Uterus (tissue), 4 donors: ENCODE measurements at places on chromosomes 4 and X. TPM values are rescaled to one million over a fixed set of nuclear protein-coding genes. Genes with fewer than 3 reads are reported as not detected.

DNA sequence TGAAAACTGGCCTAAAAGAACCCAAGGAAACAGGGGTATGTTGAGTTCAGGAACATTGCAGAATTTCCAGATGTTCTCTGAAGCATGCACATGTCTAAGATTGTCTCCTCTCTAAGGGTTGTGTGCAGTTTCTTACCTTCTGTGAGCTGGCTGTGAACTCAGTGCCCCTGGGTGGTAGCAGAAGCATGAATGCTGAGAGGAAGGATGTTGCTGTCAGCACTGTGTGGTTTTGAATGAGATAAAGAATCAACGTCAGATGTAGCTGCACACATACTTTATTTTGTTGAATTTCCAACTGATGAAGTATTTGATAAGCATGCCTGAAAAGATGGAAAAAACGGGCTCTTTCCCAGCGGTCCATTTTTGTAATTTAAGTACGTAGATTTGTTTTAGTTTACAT is 23.8 kb upstream of the CD38 start:
- no peak overlapping the region for H3K4me3 ChIP-seq
- no peak overlapping the region for H3K27ac ChIP-seq
- no peaks in the 10 kb centered on the region for H3K27me3 ChIP-seq
- H3K36me3 ChIP-seq = no peaks in the 10 kb centered on the region
- no peak for DNase-seq
- no peaks in the 10 kb centered on the region for H3K4me1 ChIP-seq

- no peak for DNase-seq
- H3K4me1 ChIP-seq = no peaks in the 10 kb centered on the region
- no peak overlapping the region for H3K27ac ChIP-seq
- H3K36me3 ChIP-seq = no peaks in the 10 kb centered on the region
These were observed 141.4 kb downstream of the PPP3CA start for GRCh38 chr4:101205916-101206315.

DNA sequence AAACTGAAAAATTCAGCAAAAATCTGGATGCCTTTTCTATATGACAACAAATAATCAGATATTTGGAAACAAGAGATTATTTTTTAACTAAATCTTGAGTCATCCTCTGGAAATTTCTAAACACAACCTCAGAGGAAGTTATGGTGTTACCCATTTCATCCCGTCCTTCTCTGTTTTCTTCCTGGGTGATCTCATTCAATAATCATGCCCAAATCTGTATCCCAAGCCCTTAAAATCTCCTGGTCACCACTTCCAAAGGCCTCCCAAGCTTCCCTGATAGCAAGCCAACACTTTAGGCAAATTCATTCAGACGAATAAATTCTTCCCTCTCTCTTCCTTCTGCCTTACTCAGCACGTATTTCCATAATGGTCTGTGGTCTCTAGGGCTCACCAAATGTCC is 9.7 kb upstream of the SORCS2 start:
- H3K27ac ChIP-seq = no peak overlapping the region
- no peaks in the 10 kb centered on the region for H3K27me3 ChIP-seq
- H3K4me3 ChIP-seq = no peak overlapping the region
- no peaks in the 10 kb centered on the region for H3K4me1 ChIP-seq
- DNase-seq = no peak

GRCh38 chrX:82087699-82088098 is 885.8 kb downstream of the SH3BGRL start:
- H3K4me1 ChIP-seq = no peaks in the 10 kb centered on the region
- H3K27me3 ChIP-seq = peaks cover 3% of the 10 kb centered on the region
- H3K4me3 ChIP-seq = no peak overlapping the region
- no peaks in the 10 kb centered on the region for H3K36me3 ChIP-seq
- no peak for DNase-seq

- H3K27me3 ChIP-seq = no peaks in the 10 kb centered on the region
- no peak overlapping the region for H3K4me3 ChIP-seq
- H3K27ac ChIP-seq = no peak overlapping the region
- DNase-seq = no peak
These were observed 784.3 kb downstream of the ADGRL3 start for GRCh38 chr4:61984260-61984909.

DNA sequence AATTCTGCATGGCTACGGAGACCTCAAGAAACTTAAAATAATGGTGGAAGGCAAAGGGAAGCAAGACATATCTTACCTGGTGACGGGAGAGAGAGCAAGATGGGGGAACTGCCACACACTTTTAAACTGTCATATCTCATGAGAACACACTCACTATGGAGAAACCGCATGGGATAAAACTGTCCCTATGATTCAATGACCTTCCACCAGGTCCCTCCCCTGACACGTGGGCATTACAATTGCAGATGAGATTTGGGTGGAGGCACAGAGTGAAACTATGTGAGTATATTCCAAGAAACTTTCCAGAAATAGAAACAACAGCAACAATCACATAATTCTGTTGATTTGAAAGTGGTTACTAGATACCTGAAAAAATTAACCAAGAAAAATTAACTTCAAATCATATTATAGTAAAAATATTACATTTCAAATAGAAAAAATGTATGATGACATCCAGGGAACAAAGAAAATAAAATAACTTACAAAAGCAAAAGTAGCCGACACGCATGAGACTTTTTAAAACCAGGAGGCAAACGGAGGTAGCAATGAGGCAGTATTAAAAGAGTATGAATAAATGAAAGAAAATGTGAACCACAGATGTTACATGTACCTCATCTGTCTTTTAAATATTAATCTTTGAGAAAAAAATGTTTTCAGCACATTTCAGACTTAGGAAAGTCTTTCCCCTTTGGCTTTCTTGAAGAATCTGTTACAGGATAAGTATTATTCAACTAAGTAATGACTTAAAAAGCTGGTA is 879.5 kb downstream of the TECRL start:
- H3K4me3 ChIP-seq = no peak overlapping the region
- H3K36me3 ChIP-seq = no peaks in the 10 kb centered on the region
- no peaks in the 10 kb centered on the region for H3K27me3 ChIP-seq

DNA sequence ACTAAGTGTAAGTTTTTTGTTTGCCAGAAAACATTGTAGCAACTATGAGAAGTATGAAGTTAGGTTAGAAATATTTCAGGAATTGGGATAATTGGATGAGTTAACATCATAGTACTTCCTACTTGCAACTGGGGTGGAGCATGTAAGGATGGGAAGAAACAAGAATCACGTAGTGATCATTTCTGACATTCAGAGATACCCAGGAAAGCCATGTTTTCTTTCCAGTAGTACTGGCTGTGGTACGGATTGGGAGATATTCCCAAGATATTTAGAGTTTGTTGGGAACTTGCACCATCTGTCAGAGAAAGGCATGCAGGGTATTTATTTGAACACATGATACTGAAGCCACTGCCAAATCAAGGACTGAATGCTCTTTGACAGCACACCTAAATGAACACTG is 87.6 kb upstream of the SLC4A4 start:
- H3K27me3 ChIP-seq = no peaks in the 10 kb centered on the region
- no peaks in the 10 kb centered on the region for H3K4me1 ChIP-seq
- H3K27ac ChIP-seq = no peak overlapping the region
- no peaks in the 10 kb centered on the region for H3K36me3 ChIP-seq
- no peak for DNase-seq
- no peak overlapping the region for H3K4me3 ChIP-seq

DNA sequence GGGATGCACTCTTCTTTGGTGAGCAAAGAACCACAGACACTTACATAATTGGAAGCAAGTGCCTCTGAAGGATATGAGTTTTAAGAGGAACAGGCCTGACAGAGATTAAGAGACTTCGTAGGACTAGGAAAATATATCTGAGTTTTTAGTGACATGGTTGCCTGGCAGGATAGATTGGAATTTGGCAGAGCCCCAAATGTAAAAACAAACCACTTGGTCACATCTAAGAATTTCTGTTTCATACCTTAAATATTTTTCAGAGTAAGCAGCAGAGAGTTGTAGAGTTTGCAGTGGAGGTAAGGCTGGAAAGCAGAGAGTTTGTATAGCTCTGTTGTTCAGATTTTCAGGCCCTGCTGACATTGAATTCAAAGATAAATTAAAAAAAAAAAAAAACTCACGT is 150.1 kb upstream of the MAGEB2 start:
- DNase-seq = no peak
- no peaks in the 10 kb centered on the region for H3K27me3 ChIP-seq
- H3K27ac ChIP-seq = no peak overlapping the region
- no peaks in the 10 kb centered on the region for H3K36me3 ChIP-seq
- H3K4me1 ChIP-seq = no peaks in the 10 kb centered on the region

DNA sequence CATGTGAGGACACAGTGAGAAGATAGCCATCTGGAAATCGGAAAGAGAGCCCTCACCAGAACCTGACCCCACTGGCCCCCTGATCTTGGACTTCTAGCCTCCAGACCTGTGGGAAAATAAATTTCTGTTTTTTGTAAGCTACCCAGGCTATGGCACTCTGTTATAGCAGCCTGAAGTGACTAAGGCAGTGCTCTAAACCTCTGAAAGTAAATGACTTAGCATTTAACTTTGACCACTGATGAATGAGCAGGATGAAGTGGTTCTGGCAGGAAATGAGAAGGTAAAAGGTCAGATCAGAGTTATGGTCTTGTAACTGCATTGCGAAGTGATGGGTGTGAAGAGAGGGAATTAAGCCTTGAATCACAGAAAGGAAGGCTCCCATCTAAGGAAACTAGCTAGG is 17.0 kb downstream of the GPAT3 start:
- no peak for DNase-seq
- H3K36me3 ChIP-seq = no peaks in the 10 kb centered on the region
- H3K27ac ChIP-seq = no peak overlapping the region
- no peaks in the 10 kb centered on the region for H3K27me3 ChIP-seq
- H3K4me1 ChIP-seq = no peaks in the 10 kb centered on the region

DNA sequence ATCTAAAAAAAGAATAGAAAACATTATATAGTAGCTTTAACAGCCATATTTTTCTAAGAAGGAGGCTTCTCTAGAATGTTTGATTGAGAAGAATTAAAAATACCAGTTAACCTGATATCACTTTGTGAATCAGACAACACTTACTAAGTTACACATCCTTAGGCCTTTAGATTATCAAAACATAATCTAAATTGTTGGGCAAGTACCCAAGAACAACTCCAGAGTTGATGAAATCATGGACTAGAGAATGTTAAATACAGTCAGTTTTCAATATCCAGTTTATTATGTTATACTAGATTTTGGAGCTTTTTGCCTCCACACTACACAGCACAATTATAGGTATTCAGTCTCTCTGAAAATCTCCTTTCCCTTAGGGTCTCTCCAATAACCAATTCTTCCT is 39.6 kb downstream of the ARL13A start:
- no peaks in the 10 kb centered on the region for H3K27me3 ChIP-seq
- no peak overlapping the region for H3K4me3 ChIP-seq
- no peaks in the 10 kb centered on the region for H3K36me3 ChIP-seq
- H3K4me1 ChIP-seq = no peaks in the 10 kb centered on the region

DNA sequence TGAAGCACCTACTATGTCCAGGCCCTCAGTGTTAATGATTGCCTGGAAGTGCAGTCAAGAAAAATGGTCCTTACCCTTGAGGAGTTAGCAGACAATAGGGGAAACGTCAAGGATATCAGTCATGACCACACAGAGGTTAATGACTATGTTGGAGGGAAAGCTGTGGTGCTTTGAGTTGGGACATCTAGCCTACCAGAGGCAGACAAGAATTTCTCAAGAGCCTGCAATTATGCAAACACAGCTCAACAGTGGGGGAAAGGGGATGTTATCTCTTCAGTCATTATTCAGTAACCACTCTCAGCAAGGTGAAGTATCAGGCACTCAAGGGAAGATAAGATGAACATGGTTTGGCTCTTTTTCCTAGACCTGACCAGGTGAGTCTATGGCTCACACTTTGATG is 7.0 kb upstream of the FGFBP1 start:
- H3K27me3 ChIP-seq = no peaks in the 10 kb centered on the region
- no peak overlapping the region for H3K4me3 ChIP-seq
- no peak overlapping the region for H3K27ac ChIP-seq
- H3K4me1 ChIP-seq = no peaks in the 10 kb centered on the region

DNA sequence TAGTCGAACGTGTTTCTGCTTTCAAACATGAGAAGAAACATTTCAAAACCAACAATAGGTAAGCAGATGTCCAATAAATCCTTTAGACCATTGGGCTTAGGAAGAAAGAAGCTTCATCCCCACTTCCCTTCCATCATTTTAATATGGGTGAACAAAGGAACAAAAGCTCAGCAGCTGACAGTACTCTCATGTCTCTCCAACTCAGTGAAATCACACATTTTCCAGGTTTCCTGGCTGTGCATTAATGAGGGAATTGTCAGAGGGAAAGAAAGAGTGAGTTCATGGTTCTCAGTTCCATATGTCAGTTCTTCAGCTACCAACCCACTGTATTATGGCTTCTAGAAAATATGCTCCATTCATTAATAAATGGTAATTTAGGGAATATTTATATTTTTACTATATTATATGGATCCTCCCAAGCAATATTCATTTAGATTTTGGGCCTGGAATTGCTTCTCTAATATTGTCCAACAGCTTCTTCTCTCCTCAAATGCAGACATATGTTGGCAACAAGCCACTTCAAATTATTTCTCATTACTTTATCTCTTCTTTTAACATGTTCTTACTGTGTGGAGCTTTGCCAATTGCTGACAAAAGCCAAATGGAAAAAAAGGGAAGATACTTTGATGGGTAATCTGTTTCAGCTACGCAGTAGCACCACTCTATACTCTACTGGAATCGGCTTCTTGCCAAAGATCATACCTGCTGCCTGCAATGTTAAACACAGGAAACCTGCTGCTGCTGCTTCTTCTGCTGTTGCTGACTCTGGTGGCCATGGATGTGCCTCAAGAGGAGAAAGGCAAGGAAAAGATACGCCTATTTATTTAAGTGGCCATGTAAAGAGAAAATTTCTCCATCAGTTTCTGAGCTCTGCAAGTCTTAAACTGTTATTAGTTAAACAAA is 1757.6 kb downstream of the ARAP2 start:
- no peaks in the 10 kb centered on the region for H3K36me3 ChIP-seq
- H3K4me1 ChIP-seq = no peaks in the 10 kb centered on the region
- no peak overlapping the region for H3K27ac ChIP-seq

DNA sequence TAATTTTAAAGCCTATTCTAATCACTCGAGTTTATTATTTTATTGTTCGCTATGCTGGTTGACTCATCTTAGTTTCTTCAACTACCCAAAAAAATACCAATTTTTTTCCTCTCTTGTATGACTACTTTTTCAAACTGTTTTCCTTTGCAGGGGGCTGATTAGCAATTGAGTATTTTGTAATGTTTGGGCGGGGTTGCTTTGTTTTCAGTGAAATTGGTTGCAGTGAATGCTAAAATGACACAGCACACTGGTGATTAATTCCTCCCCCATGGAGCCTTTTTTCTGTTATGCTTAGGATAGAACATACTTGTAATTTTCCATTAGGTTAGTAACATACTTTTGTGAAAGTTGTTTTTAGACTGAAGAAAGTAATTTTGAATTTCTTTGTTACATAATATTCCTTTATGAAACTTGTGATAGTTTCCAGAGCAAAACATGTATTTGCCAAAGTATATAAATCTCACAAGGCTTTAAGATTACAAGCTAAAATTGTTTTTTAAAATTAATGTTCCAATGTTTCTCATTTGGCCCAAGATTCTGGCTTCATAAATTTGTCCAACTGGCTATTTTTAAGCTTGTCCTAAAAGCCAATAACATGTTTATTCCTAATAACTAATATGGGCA is 120.4 kb downstream of the CHIC1 start:
- H3K27me3 ChIP-seq = no peaks in the 10 kb centered on the region
- DNase-seq = no peak
- H3K4me1 ChIP-seq = no peaks in the 10 kb centered on the region

- DNase-seq = no peak
- H3K27ac ChIP-seq = no peak overlapping the region
- H3K27me3 ChIP-seq = no peaks in the 10 kb centered on the region
- H3K36me3 ChIP-seq = no peaks in the 10 kb centered on the region
- H3K4me3 ChIP-seq = no peak overlapping the region
These were observed 286.9 kb downstream of the PACRGL start for GRCh38 chr4:20987191-20987590.

Gene MAP3K15
- total RNA-seq = 0.90 TPM

Gene PRRG3
- total RNA-seq = not detected

Gene VEGFC
- total RNA-seq = 12.9 TPM

Gene PHOX2B
- not detected for total RNA-seq

Gene RADX
- total RNA-seq = 2.1 TPM

Gene RS1
- not detected for total RNA-seq
